ENCODE measurements at places on chromosomes 11 and 22. TPM values are rescaled to one million over a fixed set of nuclear protein-coding genes. Genes with fewer than 3 reads are reported as not detected.
A peak's percentile ranks its signal among the peaks of the same experiment; 100 is the strongest.

DNA sequence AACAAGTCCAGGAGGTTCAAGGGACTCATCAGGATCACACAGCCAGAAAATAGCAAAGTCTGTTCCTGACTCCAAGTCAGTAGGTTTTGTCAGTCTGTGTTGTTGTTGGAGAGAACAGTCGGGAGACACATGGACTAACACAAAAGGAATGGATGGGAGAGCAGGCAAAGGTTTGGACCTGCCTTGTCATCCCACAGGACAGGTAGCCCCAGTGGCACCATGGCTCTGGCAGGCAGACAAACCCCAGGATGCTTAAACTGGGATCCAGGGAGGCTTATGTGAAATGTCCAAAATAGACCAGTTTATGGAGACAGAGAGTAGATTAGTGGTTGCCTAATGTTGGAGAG lies 201.6 kb upstream of the NAV2 start:
- DNase-seq, result no peak

The XRCC6 gene
- 250 TPM for total RNA-seq

DNA sequence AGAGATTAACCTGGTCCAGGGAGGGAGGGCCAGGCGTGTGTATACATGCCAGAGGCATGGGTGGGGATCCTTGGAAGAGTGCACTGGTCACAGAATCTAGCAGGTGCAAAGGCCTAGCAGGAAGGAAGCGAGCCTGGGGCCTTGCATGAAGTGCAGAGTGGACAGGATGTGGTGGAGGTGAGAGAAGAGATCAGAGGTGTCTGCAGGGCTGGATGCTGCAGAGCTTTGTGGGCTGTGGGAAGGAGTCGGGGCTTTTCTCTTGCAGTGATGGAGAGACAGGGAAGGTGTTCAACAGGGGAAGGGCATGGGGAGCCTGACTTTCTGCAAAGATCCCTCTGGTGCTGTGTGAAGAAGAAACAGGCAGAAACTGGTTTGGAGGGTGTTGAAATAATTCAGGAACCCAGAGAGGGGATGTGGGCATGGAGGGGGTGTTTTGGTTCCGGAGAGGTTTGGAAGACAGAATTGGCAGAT lies 2.5 kb upstream of the TPST2 start:
- DNase-seq, result no peak

GRCh38 chr11:114651145-114651718 lies 27.1 kb upstream of the NXPE2 start:
- no peak for DNase-seq

DNA sequence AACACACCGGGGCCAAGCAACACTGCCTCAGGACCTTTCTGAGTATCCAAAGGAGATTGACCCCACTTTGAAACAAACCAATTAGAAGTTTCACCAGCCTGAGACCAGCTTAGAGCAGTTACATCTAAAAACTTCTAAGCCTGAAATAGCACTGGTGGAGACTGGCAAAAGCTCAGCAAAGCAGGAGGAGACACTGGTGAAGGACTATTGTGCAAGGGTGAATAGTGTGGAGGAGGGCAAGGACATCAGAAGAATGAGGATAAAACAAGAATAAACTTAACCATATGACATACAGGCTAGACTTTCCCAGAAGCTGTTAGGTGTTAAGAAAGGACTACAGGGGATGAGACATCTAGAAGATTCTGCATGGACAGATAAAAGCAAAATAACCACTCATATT lies 152.4 kb downstream of the FCHSD2 start:
- peak; percentile 68 for DNase-seq

- no peak for DNase-seq
Measured at GRCh38 chr22:28408709-28409108, 270.9 kb downstream of the TTC28 start.

GRCh38 chr11:87076874-87077429 lies 39.2 kb downstream of the TMEM135 start:
- no peak for DNase-seq

DNA sequence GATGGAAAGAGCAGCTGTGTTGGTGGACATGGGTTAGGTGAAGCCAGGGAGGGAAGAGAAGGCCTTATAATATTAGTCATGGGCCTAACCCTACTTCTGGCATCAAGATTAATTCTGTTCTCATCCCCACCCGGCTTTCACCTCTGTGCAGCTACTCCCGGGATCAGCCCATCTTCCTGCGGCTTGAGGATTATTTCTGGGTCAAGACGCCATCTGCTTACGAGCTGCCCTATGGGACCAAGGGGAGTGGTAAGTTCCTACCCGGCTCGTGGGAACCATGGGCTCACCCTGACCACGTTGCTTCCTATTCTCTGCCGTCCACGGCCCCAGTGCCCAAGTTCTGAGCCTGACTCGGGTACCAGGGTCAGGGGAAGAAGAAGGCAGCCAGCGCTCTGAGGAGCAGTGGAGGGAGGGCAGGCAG lies 51.6 kb downstream of the ST3GAL4 start:
- no peak for DNase-seq

The CNTN5 gene
- 52.6 TPM for total RNA-seq

The PLAAT4 gene
- not detected for total RNA-seq

DNA sequence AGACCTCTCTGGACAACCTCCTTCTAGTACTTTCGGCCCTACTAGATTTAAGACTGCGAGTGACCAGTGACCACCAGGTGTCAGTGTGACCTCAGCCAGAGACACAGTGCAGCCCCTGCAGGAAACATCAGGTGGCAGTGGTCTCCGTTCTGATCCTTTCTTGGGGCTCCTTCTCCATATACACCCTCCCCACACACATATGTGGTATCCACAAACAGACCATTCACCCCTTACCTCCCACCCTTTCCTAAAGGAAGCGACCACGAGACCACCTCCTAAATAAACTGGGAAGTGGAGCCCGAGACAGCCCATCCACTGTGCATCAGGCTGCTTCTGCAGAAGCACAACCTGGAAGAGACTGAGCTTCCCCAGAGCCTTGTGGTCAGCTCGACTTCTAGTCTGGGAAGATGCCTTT lies 38.5 kb upstream of the CYP2D6 start:
- peak; percentile 82 for DNase-seq

DNA sequence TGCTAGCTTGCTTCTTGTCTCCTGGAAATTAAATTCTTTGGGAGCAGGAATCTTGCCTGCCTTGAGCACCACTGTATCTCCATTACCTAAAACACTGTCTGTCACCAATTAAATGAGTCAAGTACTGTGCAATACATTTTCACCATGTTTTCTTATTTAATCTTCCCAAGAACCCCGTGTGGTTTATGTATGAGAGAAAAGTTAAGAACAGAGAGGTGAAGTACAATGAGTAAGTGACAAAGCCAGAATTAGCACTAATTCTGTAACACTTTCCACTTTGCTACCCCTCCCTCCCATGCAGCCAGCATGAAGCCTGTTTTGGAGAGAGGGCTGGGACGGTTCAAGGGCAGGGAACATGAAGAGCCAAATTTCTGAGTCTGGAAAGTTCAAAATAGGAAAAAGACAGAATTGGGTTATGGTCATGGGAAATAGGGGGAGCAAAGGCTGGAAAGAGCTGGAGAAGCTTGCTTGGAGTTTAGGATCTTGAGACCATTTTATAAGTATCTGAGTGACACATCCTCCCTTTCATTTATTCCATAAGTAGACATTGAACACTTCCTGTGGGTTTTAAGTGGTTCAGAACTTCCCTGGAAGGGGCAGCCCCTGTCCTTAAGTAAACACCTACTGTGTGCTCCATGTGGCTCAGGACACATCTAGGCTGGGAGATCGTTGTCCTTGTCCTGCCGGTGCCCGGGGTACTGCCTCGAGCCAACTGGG lies 60.5 kb upstream of the CHST1 start:
- no peak for DNase-seq

DNA sequence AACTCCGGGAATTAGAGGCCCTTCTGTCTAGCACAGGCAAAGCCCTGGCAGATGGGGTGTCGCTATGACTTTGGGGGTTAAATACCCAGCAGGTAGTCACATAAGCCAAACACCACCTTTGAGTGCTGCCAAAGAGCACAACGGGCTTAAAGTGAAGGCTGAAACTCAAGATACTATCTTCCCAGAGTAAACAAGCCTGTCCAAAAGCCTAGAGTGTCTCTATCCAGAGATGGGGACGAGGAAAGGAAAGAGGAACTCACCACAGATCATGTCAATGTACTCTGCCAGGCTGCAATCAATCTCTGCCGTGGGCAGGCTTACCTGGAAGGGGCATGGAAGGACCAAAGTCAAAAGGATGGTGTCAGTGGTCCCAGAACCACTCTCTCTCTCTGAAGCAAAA lies 14.5 kb downstream of the TMEM25 start:
- DNase-seq, result no peak

GRCh38 chr22:25777870-25778269 lies 35.9 kb downstream of the MYO18B start:
- peak; percentile 64 for DNase-seq

DNA sequence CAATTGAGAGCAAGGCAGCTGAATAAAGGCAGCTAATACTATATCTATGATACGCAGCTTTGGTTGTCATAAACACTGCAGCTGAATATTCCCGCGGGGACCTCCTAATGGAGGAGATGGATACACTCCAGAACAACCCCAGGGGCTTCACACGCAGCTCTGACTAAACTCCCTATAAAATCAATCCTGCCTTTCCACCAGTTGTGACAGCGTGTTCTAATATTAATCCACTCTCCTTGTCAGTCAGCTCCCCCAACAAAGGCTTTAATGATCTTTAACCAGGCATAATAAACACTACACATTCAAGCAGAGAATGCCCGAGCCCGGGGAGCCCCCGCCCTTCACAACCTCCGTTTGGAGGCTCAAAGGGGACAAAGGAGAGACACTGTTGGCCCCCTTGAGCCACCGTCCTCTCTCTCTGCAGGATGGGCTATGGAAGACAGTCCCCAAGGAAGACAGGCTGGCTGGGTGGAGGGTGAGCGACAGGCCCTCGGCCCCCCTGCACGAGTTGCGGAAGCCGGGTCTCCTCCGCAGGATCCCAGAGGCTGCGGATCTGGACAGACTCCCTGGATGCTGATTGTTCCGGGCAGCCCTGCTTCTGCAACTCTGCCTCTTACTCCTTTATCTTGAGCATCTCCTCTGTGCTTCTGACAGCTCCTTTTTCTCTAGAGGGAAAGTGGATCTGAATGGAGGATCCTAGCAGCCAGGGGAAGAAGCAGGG lies 565.2 kb downstream of the BUD13 start:
- no peak for DNase-seq

- no peak for DNase-seq
Measured at GRCh38 chr22:44248926-44249325, 63.8 kb downstream of the SHISAL1 start.

The C11orf86 gene
- total RNA-seq, result not detected

The USP2 gene
- total RNA-seq, result 28.3 TPM

DNA sequence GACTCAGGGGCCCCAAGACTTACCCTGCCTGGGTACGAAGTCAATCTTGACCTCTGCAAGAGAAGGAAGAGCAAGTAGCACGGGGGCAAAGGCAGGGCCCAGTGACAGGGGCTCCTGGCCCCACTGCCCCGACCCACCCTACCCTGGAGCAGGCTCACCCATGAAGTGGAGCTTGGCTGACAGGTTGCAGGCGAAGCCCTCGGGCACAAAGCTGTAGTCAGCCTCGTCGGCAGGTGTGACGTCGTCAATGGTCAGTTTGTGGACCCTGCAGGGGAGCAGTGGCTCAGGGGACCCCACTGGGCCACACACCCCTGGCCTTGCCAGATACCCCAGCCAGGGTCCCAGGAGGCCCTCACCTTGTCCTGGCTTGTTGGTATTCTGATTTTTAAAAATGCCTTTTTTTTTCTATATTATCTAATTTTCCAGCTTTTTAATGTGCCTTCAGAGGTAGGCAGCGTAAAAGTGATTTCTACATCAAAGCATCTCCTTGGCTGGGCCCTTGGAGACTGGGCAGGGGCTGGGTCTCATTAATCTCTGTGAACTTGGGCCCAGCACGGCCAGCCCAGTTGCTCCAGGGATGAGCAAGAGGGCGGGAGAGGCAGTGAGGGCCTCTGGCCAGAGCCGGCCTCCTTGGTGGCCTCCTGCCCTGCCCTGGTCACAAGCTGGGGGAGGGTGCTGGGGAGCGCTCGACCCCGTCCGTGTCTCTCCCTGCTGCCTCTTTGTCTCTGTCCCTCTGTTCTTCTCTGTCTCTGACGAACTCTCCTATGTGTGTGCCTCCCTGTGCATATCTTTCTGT lies 11.3 kb downstream of the MYBPC3 start:
- no peak for DNase-seq

- DNase-seq, result no peak
Measured at GRCh38 chr11:61310749-61311148, 15.6 kb upstream of the VWCE start.

- DNase-seq, result peak; percentile 91
Measured at GRCh38 chr11:32435511-32435941, at the start of gene WT1. WT1 (minus strand) TSS chr11:32435539.

DNA sequence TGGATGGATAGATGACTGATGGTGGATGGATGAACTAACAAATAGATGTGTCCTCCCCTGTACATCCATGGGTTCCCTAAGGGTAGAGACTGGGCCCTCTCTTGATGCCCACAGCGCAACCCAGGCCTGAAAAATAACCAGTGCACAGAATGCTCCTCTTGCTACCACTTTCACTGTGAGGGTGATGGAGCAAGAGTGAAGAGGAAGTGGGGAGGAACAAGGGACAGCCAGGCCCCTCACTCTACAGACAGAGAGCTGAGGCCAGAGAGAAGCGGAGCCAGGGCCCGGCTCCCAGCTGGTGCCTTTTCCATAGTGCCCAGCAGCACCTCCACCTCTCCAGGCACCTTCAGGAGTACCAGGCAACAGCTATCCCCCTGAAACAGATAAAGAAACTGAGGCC lies 67.7 kb downstream of the THAP12 start:
- no peak for DNase-seq

DNA sequence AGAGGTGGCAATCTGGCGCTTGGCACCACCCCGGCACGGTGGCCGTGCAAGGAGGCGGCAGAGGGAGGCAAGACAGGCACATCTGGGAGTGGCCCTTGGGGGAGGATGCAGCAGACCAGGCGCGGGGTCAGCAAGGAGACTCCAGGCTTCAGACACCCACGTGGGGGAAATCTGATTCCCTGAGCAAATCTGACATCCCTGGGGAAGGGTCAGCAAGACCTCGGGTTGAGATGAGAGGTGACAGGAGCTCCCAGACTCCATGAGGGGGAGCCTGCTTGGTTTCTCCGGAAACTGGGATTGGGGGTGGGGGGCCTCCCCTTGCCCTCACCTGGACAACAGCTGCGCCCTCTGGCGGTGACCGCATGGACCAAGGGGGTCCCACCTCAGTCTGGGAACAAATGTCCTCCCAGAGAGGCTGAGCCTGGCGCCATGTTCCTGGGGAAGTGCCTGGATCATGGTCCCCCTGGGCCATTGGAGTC lies 4.0 kb upstream of the RCOR2 start:
- peak; percentile 70 for DNase-seq

DNA sequence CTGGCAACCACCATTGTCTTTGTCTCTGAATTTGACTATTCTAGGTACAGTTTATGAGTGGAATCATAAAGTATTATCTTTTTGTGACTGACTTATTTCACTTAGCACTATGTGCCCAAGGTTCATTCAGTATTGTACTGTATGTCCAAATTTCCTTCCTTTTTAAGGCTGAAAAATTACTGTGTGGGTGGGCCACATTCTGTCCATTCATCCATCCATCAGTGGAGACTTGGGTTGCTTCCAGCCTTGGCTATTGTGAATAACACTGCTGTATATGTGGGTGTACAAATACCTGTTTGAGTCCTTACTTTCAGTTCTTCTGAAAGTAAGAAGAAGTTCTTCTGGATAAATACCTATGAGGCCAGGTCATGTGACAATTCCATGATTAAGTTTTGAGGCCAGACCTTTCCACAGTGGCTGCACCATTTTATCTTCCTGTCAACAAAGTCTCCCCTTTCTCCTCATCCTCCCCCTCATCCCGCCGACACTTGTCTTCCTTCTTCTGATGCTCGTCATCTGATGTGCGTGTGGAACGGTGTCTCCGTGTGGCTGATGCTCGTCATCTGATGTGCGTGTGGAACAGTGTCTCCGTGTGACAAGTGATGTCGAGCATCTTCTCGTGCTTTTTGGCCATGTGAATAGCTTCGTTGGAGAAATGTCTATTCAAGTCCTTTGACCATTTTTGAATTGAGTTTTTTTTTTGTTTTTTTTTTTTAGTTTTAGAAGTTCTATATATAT lies 49.5 kb downstream of the SBF1 start:
- no peak for DNase-seq
